ENCODE measurements at places on chromosomes 5 and 9.

GRCh38 chr5:142769251-142769792 lies 855 bp upstream of the ARHGAP26 start:
- no peak for DNase-seq

- no peak for DNase-seq
Observed at GRCh38 chr5:83503662-83504061, 32.1 kb downstream of the VCAN start.

GRCh38 chr9:124254261-124254682 lies 3.5 kb upstream of the NEK6 start:
- DNase-seq: no peak

DNA sequence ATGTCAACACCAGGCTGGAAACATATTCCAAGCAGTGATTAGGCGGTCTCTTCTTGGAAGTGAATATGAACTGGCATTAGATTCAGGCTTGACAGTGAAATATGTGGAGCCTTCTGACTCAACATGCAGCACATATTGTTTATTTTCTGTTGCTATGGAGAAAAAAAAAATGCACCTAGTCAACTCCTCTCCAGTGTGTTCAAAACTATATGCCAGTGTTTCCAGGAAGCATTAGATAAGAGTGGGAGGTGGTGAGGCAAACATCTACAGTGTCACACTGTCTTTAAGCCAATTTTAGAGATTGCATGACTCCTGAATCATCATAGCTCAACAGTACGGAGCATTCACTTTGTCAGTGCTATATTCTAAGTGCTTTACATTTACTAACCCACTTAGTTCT lies 117.9 kb downstream of the HCN1 start:
- DNase-seq: no peak

DNA sequence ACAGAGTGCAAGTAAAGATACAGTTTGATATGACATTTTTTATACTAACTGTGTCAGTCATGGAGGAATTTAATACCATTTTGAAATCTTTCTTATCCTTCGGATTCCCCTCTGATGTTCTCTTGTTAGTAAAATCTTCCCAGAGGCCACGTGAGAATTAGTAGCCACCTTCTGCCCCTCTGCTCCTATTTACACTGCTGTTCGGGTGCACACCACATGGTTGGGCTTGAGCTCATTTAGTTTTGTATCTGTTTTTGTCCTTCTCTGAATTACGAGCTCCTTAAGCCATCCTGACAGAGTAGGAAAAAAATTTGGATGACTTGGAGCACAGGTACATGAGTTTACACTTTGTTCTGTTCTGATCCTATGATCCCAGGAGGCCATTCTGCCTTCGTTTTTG lies 109.7 kb downstream of the SV2C start:
- no peak for DNase-seq

DNA sequence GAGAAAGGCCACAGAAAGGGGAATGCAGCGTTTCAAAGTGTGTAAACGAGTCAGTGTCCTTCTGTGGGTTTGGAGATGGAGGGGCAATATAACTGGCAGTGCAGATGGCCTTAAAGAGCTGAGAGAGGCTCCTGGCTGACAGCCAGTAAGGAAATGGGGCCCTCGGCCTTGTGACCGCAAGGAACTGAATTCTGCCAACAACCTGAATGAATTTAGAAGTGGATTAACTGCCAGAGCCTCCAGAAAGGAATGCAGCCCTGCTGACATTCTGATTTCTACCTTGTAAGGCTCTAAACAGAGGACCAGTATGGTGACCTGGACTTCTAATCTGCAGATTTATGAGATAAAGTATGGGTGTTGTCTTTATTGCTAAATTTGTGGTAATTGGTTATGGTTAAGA lies 17.5 kb upstream of the NREP start:
- no peak for DNase-seq

GRCh38 chr9:116656501-116656971 lies 30.6 kb upstream of the TRIM32 start:
- DNase-seq: peak; percentile 35

DNA sequence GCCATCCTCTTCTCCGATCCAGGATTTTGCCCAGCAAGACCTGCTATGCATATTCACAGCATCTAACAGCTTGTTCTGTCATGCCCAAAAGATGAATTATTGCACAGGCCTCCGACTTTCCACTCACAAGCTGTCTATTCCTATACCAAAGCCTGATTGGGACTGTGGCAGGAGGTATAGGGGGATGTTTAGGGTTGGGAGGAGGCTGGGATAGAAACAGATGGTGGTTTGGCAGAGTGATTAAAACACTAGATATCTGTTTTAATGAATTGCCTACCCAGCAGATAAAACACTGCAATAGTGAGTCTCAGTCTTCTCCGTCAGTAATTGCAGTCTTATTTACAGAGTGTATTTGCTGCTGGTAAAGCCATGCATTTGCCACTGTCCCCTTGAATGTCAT lies 215.3 kb downstream of the TLR4 start:
- no peak for DNase-seq

DNA sequence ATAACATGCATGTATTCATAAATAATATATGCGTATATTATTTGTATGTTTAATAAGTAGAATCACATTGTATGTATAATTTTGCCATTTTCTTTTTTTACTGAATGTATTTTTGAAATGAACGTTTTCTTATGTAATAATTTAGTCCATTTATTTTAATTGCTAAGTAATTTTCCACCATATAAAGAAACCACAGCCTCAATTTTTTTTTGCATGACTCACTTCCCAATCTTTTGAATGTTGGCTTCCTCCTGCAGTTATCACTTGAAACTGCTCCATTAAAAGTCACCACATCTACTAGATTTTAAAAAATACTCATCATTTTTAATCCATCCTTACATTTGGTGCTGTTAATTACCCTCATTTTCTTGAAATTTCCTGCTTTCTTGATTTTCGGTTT lies 363.3 kb upstream of the MEF2C start:
- DNase-seq: no peak

DNA sequence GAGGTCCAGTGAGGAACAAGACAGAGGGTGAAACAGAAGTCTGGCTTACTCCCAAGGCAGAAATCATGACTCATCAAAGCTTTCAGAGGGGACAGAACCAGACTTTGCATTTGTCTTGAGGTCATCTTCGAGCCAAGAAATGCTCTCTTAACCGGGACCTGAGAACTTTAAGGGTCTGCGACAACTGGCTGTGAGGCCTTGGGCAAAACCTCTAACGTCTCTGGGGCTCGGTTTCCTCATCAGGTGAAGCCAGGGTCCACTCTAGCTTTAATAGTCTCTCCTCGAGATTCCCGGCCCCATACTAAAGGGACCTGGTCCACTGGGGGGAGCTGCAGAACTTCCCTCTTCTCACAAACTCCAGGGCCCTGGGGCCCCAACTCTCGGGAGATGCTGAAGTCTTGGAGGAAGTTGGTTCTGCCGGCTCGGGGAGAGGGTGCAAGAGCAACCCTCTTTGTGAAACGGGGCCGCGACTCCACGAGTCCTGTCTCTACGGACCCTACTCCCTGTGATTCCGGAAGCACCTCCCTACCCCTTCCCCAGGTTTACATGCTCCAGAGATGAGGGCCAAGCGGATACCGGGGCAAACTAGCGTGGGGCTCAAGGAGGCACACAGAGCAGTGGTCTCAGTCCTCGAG lies 2.6 kb downstream of the GLIS3 start:
- DNase-seq: peak; percentile 70

- DNase-seq: no peak
Observed at GRCh38 chr5:132905938-132906337, 32.5 kb downstream of the LEAP2 start.

DNA sequence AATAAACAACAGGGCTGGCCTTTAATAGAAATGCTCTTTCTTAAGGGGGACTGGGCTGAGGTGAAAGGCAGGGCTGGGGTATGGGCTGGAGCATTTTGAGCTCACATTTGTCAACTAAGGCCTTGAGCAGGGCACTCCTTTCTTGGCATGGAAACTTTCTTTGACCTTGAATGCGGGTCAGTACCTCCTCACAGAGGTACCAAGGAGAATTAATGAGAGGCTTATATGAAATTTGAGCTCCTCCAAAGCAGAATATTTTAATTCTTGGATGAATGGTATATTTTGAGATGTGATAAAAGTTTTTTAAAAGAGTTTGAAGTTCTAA lies 3.1 kb downstream of the CYSTM1 start:
- no peak for DNase-seq

GRCh38 chr5:155189981-155190380 lies 176.4 kb downstream of the KIF4B start:
- no peak for DNase-seq

- no peak for DNase-seq
Observed at GRCh38 chr5:122408592-122409224, 96.7 kb downstream of the SNCAIP start.

GRCh38 chr5:93302711-93303110 lies 278.3 kb downstream of the NR2F1-AS1 start:
- no peak for DNase-seq

DNA sequence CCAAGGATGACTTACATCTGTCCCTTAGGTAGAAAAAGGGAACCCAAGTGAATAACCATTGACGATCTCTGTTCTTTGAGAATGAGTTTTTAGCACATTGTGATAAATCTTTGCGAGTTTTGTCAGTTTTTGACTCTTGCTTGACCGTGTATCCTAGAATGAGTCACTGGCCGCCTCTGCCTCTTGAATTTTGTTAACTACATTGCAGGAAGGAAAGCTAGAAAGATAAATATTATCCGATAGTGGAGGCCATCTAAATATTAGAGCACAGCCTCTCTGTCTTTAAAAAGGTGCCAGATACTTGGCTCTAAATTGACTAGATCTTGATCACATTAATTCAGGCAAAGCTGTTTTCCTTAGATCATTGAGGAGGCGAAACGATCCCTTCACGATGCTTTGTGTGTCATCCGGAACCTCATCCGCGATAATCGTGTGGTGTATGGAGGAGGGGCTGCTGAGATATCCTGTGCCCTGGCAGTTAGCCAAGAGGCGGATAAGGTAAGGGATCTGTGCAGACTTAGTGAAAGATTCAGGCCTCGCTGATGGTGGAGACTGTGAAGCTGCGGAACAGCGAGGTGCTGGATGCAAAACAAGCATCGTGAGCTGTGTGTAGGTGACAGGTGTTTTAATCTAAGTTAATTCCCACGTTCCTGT lies 12.2 kb downstream of the CCT5 start:
- DNase-seq: peak; percentile 38

Data from left cardiac atrium (tissue), 4 donors.